ENCODE measurements at places on chromosomes 4 and X. TPM values are rescaled to one million over a fixed set of nuclear protein-coding genes. Genes with fewer than 3 reads are reported as not detected.

Gene CYTL1
- total RNA-seq, result 0.37 TPM

Gene CHRDL1
- 1.4 TPM for total RNA-seq

Gene IL21
- not detected for total RNA-seq

Gene MAP3K15
- total RNA-seq, result not detected

Gene GYG2
- 0.73 TPM for total RNA-seq

Gene MGST2
- 4.8 TPM for total RNA-seq

Gene PCDH7
- total RNA-seq, result 2.7 TPM

Gene MAPK10
- 3.9 TPM for total RNA-seq

Gene TCP11X2
- total RNA-seq, result not detected

Gene ADGRG4
- not detected for total RNA-seq

Gene TMEM192
- total RNA-seq, result 5.1 TPM

Gene GLUD2
- total RNA-seq, result 3.7 TPM

Gene HPRT1
- total RNA-seq, result 11.9 TPM

Gene CLGN
- total RNA-seq, result 0.98 TPM

Gene COL25A1
- total RNA-seq, result not detected

Gene GAB1
- total RNA-seq, result 11.7 TPM

Gene TMEM31
- total RNA-seq, result not detected

Gene XAGE1A
- total RNA-seq, result not detected

Gene ART3
- not detected for total RNA-seq

Gene TCEAL8
- 80.7 TPM for total RNA-seq

Gene P2RY4
- total RNA-seq, result 0.39 TPM

Gene RAB28
- total RNA-seq, result 13.7 TPM

Gene PRR32
- total RNA-seq, result not detected

Gene SMIM10L2A
- under 0.01 TPM for total RNA-seq

Gene PPEF1
- not detected for total RNA-seq

Gene MFAP3L
- 2.5 TPM for total RNA-seq

Gene RENBP
- total RNA-seq, result 3.7 TPM

Gene NEXMIF
- total RNA-seq, result not detected
